GM12891 (cell line): ENCODE measurements at places on chromosomes 7 and 10.

GRCh38 chr7:14628516-14628915, 274.0 kb downstream of the DGKB start:
- no peak for DNase-seq

- no peak for DNase-seq
These were observed 17.3 kb downstream of the SH3PXD2A start for GRCh38 chr10:103838070-103838395.

DNA sequence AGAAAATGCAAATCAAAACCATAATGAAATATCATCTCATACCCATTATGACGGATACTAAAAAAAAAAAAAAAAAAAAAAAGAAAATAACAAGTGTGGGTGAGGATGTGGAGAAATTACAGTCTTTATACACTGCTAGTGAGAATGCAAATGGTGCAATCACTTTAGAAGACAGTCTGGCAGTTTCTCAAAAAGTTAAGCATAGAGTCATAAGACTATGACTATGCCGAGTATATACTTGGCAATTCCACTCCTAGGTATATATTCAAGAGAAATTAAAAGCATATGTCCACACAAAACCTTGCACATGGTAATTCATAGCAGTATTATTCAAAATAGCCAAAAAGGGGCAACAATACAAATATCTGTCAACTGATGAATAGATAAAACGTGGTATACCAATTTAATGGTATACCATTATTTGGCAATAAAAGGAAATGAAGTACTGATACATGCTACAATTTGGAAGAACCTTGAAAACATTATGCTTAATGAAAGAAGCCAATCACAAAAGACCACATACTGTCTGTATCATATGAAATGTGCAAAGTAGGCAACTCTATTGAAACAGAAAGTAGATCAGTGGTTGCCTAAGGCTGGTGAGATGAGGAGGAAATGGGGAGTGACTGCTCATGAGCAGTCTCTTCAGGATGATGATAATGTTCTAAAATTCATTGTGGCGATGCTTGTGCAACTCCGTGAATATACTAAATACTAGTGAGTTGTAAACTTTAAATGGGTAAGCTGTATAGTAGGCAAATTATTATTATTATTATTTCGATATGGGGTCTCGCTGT, 90.1 kb upstream of the NANOS1 start:
- no peak for DNase-seq

DNA sequence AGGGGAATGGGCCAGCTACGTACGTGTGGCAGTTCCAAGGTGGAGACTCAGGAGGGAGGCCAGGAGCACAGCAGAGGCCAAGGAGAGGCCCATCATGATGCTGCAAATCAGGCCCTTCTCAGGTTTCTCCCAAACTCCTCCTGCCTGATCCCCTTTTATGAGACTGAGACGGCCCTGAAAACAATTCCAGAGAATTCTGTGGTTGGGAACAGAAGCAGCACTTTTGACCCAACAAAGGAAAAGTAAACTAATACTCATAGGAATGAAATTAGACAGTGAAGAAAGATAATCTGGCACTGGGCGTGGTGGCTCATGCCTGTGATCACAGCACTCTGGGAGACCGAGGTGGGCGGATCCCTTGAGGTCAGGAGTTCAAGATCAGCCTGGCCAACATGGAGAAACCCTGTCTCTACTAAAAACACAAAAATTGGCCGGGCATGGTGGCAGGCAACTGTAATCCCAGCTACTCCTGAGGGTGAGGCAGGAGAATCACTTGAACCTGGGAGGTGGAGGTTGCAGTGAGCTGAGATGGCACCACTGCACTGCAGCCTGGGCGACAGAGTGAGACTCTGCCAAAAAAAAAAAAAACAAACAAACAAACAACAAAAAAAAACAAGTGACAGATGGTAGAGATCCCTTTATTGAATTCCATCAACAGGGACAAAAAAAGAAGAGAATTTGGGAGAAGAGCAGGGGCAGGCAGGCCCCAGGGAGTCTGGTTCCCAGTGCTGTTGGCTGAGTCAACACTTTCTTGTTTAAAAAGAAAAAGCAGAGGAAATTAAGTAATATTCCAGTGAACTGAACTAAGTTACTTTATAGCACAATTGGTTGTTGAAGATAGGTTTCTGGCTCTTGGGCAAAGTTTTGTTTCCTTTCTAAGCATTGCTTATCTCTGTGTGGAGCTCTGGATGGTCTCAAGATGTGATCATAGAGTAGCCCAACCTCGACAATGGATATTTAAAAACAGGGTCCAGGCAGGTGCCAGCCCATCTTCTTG, at the start of gene CCL26:
Gene CCL26, minus strand, starts transcription at position 131 of the 997 bp plus-strand sequence. Its CDS starts 35 bp downstream, at position 96.
- DNase-seq = no peak

DNA sequence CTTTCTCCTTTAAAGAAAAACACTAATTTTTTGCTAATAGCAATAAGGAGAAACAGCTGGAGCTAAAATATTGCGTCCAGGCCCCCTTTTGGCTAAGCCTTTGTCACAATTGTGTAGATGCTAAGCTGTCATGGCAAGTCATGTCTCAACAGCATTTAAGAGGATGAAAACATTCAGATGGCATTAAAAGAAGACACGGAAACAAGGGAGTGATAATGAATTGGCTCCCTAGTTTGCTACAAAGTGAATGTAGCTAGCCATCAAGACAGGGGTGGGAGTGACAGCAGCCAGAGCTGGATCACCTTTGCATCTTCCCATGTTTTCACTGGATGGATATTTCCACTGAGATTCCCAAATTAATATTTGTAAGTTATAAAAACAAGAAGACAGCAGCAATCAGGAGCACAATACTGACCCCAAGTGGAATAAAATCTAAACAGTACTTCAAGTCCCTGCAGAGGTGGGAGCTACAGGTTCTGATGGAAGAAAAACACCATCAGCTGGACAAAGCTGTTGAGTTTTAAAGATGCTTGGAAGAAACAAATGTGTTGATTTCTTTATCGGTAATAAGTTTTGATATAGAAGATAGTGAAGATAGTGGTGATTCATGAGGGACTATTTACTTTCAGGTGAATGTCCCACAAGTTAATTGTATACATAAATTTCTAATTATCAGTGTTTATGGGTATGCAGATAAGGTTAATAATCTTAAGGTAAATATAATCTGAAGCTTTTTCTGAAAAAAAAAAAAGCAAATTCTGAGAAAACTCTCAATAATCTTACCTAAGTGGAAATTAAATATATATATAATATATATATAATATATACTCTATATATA, 129.4 kb downstream of the SLC16A9 start:
- DNase-seq = no peak

DNA sequence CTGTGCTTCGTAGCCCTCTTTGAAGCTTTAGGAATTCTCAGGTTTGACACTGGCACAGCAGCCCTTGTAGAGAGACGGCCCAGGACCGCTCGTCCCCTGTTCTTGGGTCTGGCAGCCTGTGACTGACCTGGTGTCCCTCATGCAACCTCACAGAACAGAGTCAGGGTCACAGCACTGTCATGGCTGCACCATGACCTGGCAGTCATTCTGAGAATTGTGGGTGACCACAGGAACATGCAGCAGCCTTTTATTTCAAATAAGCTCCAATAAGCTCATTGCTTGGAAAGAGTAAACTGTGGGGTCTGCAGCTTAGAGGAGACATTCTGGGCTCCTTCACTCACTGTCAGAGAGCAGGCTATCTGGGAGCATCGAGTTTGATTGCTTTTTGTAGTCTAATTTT, 42.5 kb downstream of the MYO1G start:
- no peak for DNase-seq

DNA sequence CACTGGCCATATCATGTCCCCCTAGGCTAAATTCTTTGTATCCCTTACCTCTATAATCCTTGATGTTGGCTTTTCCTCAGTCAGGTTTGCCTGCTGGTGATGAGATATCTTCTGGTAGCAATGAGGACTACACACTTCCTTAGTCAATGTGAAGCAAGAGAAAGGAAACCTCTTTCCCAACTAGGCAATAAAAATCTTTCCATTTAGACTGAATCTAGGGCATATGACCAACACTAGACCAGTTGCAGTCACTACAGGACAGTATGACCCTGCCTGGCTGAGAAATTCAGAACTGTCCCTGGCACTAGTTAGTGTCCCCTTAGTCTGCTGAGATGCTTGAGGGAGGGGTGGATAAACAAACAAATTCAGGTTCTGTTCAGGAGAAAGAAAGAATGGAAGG, 142.6 kb downstream of the RNLS start:
- no peak for DNase-seq

DNA sequence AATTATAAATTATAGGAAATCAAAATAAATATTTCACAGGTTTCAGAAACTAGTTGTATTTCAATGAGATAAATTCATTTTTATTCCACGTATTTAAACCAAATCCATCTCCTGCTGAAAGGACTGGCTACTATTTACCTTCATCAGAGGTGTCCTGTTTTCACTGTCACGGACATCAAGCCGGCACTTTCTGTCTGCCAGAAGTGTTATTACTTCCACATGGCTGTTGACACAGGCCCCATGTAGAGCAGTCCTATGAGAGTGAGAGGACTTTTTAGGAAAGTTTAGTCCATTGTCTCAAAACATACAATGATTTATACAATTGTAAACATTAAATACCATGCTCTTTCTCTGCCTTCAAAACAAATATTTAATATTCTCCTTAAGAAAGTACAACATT, 100.4 kb upstream of the ACBD5 start:
- DNase-seq = no peak

DNA sequence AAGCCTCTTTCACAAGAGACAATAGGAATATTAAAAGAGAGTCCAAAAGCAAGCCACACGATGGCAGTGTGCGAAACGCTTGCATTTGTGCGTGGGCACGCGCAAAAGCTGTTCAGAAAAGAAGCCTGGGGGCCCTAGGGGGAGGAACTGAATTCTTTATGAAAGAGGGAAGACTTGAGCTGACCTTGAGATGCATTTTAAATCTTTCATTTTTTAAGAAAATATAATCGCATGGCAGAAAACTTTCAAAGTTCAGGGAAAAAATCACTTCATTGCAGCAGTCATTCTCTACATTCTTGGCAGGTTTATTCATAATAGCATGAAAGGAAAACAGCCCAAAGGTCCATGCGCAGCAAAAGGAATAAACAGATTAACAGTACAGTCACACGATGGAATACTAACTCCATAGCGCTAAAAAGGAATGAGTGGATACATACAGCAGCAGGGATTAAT, 206.5 kb upstream of the PRKCQ start:
- no peak for DNase-seq

GRCh38 chr10:17950726-17951125, 992 bp upstream of the SLC39A12 start:
- no peak for DNase-seq

DNA sequence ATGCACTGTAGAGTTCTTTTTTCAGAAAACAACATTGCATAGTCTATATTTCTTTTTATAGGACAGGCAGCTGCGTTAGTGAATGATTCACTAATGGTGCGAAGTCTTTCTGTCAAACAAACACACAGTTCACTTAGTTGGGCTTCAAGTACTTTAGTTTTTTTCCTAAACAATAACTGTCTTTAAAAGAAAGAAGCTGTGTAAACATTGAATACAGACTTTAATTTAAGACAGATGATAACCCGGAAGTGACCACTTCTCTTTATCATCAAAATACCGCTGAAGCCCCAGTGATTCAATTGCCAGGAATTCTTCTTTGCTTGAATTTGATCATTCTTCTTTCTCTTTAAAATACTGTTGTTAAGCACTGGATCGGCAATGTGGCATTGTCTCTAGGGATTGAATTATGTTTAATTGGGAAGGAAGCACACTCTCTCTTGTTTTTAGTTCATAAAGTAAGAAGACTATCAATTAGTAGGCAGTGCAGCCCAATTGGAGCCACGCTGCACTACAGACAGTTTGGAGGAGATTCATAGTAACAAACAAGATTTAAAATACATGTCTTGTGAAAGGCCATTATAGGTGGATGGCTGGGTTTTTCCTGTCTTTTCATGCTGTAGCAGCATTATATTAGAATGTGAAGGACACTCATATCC, 30.4 kb downstream of the CNTNAP2 start:
- no peak for DNase-seq

- no peak for DNase-seq
These were observed 50.4 kb upstream of the MSMB start for GRCh38 chr10:46096446-46096845.

DNA sequence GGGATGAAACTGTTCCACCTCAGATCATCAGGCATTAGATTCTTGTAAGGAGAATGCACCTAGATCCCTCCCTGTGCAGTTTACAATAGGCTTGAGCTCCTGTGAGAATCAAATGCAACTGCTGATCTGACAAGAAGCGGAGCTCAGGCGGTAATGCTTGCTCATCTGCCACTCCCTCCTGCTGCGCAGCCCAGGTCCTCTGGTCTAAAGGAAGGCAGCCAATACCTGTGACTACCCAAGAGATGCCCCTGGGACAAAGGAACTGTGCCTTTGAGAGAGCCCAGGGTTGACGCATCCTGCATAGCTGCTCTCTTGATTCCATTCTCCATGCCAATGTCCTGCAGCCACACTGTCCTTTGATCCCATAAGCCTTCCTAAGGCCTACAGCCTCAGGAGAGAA, 73.1 kb downstream of the ADCYAP1R1 start:
- no peak for DNase-seq

DNA sequence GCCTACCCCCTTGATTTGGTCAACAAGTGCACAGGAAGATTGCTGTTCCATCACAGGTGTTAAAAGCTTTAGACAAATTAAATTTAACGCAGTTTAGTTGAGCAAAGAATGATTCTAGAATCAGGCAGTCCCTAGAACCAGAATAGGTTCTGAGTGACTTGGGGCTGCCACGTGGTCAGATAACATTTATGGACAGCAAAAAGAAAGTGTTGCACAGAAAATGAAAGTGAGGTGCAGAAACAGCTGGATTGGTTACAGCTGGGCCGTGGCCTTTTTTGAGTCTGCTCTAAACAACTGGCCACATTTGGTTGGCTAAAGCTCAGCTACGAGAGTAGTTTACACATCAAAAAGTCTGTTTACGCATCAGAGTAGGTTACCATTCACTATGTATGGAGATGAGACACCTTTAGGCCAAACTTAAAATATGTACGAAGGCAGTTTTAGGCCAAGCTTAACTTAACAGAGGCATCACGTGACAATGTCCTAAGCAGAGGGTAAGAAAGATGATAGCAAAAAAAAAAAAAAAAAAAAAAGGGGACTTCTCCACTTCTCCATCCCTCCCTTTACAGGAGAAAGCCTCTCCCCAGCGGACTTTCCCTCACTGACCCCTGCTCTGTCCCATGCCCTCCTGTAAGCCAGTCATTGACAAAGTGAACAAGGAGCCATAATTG, 133.2 kb upstream of the PRR15 start:
- no peak for DNase-seq
